CD4-positive, alpha-beta memory T cell (primary cell): ENCODE measurements at places on chromosomes 16 and 17.

GRCh38 chr17:71032746-71033273 is 863.5 kb downstream of the KCNJ2 start:
- no peak for DNase-seq

DNA sequence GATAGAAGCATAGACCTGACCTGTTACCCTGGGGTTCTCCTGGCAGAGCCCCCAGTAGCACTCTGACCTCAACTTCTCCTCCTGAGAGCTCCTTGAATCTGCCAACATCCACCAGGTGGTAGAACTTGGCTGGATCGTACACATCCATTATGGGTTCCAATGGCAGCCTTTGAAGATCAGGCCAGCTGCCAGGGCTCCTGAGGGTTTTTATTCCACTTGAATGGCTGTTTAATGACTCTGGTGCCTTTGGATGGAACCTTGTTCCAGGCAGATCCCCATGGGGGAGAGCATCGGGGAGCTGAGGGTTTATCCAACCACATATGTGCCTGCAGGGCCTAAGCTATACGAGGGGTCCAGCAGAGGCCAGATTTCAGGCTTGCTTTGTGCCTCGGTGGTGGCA is 47.1 kb upstream of the CLEC19A start:
- DNase-seq = no peak

- peak; percentile 35 for DNase-seq
Measured at GRCh38 chr17:48505788-48506187, 25.0 kb downstream of the HOXB1 start.

DNA sequence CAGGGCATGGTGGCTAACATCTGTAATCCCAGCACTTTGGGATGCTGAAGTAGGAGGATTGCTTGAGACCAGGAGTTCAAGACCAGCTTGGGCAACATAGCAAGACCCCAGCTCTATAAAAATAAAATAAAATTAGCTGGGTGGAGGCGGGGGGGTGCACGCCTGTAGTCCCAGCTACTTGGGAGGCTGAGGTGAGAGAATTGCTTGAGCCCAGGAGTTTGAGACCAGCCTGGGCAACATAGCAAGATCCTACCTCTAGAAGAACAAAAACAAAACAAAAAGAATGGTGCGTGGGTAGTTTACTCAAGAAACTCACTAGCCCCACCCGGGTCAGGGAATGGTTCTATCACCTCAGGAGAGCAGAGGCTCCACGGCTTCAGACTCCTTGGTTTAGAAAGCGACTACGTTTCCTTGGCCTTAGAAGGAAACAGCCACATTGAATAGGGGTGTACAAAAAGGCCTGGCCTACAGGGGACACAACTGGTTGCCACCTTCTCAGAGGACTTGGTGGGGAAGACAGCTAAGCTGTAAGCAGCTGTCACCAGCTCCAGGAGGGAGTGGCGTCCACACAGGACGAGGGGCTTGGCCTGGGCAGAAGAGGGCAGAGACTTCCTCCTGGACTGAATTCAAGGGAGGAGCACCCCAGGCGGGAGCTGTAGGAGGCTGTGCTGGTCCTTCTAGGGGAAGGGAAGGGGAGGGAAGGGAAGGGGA is 716 bp downstream of the TK1 start:
- no peak for DNase-seq

DNA sequence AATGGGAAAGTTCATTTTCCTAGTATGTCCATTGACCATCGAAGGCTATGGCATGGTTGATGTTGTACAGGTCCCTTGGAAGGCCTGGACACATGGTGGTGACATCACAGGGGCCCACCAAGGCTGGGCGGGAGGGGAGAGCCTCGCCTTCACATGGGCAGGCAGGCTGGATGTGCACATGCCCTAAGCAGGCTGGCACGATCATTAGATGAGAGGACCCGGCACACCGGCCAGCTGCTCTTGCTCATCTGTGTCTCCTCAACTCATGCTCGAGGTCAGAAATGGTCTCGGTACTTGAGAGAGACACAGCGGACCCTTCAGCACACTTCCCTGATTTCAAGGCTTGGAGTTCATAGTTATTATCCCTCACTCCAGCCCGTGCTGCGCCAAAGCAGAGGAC is 416.9 kb upstream of the ZFHX3 start:
- DNase-seq = no peak

DNA sequence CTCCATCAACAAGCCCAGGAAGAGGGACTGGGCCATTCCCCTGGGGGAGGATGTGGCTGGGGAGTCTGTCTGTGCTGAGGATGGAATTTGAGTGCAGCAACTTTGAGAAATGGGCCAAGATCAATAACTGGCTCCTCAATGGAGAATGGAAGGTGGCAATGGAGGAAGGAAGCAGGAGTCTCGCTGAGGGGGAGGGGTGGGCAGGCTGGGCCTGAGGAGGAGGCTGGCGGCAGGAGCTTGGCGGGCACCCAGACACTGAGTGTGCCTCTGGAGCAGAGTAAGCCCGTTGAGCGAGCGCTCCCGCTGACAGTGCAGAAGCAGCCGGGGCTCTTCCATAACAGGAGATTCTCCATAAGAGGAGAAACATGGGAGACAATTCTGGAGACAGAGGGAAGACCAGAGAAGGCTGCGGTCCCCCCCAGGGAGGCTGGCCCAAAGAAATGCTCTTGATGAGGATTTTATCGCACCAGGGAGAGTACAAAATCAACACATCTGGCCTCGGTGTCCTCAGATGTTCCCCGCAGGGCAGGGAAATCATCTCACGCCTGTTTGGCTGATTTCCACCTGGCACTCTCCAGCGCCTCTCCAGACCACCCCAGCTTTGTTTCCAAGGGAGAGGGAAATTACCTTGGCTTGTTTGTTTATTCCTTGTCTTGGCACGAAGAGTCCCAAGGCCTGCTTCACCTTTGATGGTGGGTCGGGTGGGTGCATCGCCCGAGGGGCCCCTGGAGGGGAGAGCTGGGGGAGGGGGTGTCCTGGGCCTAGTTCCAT is 2.8 kb upstream of the MMP15 start:
- no peak for DNase-seq

DNA sequence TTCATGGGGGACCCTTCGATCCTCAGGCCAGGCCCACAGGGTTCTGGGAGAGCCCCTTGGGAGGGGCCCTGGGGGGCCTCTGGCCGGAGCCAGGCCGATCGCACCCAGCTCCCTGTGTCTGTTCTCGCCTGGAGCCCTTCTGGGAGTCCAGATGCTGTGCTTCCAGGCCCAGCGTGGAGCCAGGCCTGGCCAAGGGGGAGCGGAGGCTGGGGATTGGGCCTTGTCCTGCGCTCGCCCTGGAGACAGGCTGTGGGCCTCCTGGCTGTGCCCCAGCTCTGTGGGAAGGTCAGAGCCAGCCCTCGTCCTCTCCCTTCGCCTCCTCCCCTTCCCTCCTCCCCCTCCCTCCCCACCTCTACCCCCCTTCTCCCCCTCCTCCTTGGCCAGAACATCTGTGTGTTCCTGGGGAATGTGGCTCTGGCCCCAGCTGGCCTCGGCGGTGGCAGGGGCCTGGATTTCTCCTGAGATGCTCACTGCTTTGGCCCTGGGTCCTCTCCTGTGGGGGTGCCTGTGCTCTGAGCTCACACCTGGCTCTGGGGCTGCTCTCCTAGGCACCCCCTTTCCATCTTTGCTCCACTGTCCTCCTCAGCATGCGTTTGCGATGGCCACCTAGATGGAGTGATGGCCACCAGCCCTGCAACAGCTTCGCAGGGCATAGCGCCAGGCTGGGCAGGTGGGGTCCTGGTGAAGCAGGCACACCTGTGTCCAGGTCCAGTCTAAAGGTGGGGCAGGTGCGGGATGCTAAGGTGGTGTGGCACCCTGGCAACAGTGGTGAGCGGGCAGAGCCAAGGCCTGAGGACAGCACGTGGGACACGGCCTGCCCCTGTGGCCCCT is 90.6 kb upstream of the CIBAR2 start:
- no peak for DNase-seq

- no peak for DNase-seq
Measured at GRCh38 chr16:69706975-69707340, 19.4 kb downstream of the NQO1 start.

DNA sequence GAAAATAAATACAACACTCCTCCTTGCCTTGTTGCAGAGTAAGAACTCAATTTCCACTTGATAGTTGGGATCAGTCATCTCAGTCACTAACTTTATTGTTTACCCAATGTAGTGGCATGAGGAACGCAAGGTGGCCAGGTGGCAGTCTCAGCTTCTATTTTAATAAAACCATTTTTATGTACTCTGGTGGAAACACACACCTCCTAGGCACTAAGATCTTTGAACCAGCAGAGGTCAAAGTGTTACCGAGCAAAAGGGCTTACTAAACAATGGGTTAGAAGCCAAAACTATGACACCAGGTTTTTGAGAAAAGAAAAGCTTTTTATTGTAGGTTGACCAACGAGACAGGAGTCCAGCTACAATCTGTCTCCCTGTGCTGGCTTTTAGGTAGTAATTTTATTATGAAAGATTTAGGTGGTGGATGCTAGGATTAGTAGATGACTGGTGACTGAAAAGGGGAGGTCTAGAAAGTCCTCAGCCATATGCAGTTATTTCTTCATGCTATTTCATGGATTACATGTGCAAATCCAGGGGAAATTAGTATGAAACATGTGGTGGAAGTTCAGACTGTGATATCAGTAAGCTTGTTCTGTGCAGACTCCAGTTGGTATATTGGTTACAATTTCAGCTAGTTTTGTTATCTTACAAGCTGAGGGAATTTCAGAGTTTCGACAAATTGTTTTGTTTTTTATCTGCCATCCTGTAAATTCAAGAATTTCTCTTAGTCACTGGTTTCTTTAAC is 122.3 kb downstream of the PCTP start:
- DNase-seq = no peak

DNA sequence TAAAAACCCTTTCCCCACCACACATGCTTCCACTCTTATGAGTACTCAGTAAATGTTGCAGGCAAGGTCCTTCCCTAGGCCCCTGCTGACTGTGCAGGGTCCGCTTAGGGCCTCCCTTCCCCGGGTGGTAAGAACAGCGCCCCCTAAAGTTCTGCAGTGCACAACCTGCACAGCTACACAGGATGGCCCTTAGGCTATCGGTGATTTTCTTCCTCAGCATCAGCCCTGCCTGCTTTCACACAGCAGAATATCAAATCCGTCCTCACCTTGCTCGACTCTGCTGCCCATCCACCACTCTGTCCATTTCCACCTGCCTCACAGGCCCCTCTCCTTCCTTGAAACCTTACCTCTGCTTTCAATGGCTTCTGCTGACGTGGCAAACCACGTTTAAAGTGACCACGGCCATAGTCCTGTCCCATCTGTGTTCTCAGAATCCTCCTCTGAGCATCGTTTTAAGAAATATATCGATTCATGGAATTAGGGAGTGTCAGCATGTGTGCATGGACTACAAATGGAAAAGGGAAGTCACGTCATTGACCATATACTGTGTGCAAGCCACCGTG is 51.4 kb upstream of the TMEM132E start:
- no peak for DNase-seq

DNA sequence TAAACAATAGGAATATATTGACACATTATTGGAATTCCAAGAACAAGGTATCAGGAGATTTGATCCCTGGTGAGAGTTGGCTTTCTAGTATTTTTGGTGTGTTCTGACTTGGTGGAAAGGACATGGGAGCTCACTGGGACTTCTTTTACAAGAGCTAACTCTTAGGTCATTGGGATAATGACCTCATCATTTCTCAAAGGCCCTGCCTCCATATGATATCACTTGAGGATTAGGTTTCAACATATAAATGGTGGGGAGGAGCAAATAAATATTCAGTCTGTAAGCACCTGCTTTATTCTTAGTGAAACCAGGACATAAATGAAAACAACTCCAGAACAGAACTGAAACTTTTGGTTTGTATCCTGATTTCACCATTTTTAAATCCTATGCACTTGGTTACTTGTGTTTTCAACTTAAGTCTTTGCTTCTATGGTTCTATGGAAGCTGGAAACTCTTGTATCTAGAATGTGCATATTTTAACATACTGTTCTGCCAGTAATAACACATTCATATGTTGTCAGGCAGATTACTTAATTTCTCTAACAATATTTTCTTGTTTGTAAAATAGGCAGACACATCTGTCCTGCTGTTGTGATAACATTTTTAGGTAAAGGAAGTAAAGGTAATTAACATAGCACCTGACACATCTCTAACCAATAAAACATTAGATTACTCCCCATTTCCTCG is 1527.7 kb upstream of the CDH8 start:
- no peak for DNase-seq

- DNase-seq = no peak
Measured at GRCh38 chr17:67105213-67105612, 60.9 kb downstream of the CACNG1 start.

- DNase-seq = no peak
Measured at GRCh38 chr16:84495506-84495905, 9.0 kb downstream of the MEAK7 start.

- no peak for DNase-seq
Measured at GRCh38 chr17:51169340-51169739, 3.1 kb downstream of the NME2 start.

GRCh38 chr16:58411736-58412614 is 19.7 kb downstream of the GINS3 start:
- DNase-seq = no peak

GRCh38 chr17:65371702-65372101 is 189.7 kb downstream of the AXIN2 start:
- no peak for DNase-seq

DNA sequence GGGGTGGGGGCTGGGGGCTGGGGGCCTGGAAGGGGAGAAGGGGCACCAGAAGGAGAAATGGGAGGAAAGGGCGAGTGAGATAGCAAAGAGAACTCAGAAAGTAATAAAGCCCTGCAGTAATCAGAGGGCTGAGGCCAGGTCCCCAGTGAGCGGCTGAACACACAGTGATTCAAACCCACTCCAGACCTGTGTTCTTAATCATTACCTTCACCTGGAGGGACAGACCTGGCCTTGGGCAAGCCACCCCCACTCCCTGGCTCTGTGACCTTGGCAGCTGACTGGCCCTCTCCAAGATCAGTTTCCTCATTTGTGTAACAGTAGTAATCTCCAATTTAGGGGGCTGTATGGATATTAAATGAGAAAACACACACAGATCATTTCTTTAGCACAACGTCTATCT is 150.4 kb downstream of the WWOX start:
- DNase-seq = no peak

DNA sequence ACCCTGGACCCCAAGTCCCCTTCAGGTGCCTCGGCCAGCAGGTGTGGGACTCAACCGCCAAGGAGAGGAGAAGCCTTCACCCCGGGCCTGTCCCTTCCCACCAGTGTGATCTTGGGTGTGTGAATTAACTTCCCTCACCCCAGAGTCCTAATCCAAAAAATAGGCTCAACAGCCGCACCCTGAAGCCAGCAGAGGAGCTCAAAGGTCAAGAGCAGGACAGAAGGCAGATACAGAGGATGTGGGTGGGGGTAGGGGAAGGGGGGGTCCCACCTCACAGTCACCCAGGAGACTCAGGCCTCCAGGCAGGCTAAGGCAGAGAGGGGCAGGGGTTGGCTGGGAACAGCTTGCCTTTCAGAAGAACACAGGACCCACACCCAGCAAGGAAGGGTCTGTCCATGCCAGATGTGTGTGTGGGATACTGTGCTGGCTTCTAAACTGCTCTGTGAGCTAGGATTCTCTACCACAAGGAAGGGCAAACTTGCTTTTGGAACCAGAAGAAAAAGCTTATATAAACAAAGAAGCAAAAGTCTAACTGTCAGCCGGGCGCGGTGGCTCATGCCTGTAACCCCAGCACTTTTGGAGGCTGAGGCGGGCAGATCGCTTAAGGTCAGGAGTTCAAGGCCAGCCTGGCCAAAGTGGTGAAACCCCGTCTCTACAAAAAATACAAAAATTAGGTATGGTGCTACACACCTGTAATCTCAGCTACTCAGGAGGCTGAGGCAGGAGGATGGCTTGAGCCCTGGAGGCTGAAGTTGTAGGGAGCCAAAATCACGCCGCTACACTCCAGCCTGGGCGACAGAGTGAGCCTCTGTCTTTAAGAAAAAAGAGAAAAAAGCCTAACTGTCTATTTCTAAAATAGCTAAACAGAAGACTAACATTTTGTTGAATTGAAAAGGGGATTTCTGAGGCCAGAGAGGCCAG is 4.6 kb downstream of the PIEZO1 start:
- no peak for DNase-seq

GRCh38 chr17:31753011-31753410 is 106.0 kb downstream of the COPRS start:
- DNase-seq = no peak
